ENCODE measurements at places on chromosomes 7 and 10.

GRCh38 chr7:217781-218180 lies 25.4 kb downstream of the FAM20C start:
- no peak for DNase-seq

- no peak for DNase-seq
Observed at GRCh38 chr7:34191771-34192479, 286.6 kb downstream of the BMPER start.

DNA sequence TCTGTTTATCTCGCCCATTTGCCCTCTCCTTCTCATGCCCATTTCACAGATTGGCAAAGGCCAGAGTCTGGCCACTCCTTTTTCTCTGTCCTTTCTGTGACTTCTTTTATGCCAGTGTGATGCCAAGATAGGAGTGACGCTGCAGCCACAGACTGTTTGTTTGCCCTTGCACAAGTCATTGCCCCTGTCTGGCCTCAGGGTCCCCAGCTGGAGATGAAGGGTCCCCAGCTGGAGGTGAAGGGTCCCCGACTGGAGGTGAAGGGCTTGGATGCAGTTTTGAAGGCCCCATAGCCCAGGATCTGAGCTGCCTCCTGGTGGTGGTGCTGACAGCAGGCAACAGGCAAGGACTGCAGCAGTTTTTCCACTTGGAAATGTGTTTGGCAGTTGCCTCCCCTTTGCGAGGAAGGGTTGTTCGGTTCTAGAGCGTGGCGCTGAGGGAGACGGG lies 50.8 kb upstream of the SLC29A3 start:
- DNase-seq, result no peak

- DNase-seq, result no peak
Observed at GRCh38 chr7:94458041-94458440, 51.6 kb upstream of the CASD1 start.

GRCh38 chr7:34070511-34071323 lies 165.4 kb downstream of the BMPER start:
- DNase-seq, result peak; percentile 48

- no peak for DNase-seq
Observed at GRCh38 chr10:129870961-129871621, 93.0 kb downstream of the EBF3 start.

GRCh38 chr7:12210179-12211053 lies 678 bp upstream of the TMEM106B start:
- DNase-seq, result no peak

GRCh38 chr7:112882511-112882910 lies 92.3 kb upstream of the TMEM168 start:
- DNase-seq, result no peak

DNA sequence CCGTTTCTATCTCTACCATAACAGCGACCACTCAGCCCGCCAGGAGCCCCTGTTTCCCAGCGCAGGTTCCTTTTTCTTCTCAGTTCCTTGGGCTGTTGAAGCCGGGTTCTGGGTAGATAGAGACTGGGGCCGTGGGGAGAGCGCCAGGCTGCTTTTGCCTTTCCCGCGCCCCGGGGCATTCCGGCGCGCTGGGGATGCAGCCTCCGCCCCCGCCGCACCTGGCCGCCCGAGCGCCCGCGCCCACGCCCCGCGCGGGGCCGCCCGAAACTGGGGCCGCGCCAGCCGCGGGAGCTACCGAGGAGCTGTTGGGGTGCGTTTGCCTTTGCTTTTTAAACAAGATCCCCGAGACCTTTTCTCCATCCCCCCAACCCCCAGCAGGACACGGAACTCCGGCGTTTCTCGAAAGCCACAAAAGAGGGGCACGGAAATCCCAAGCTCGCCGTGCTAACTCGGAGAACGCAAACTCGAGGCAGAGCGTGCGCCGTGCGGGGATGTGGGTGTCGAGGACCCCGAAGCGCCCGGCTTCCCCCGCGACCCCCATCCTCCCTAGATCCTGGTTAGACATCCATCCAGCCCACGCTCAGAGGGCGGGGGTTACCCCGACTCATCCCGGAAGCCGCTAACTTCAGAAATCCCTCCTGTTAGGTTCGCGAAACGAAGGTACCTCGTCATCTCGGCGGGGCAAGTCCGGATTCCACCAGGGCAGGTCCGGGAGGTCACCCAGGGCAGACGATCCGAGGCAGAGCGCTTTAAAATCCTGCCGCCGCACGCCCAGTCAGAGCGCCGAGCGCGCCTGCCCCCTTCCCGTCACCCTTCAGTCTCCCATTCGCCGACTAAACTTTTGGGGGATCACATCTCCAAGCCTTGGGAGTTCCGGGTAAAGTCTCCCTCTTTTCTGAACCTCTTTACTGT lies 1.0 kb downstream of the GRM8 start:
- no peak for DNase-seq

DNA sequence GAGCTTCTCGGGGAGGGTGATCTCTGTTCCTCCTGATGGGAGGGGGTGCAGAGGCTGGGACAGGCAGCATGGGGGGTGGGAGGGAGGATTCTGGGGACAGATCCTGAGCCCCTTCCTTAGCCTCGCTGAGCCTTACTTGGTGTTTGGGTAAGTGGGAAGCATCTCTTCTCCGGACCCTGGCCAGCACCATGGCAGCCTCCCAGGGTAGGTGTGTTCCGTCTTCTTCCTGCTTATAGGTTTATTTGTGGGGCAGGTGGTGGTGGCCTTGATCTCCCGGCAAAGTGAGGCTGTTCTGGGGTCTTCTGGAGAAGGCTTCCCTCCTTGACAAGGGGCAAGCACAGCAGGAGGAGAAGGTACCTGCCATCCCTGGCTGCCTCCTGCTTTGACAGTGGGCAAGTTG lies 226.9 kb downstream of the GLRX3 start:
- no peak for DNase-seq

GRCh38 chr7:55563596-55564325 lies 8.5 kb downstream of the VOPP1 start:
- DNase-seq, result no peak

DNA sequence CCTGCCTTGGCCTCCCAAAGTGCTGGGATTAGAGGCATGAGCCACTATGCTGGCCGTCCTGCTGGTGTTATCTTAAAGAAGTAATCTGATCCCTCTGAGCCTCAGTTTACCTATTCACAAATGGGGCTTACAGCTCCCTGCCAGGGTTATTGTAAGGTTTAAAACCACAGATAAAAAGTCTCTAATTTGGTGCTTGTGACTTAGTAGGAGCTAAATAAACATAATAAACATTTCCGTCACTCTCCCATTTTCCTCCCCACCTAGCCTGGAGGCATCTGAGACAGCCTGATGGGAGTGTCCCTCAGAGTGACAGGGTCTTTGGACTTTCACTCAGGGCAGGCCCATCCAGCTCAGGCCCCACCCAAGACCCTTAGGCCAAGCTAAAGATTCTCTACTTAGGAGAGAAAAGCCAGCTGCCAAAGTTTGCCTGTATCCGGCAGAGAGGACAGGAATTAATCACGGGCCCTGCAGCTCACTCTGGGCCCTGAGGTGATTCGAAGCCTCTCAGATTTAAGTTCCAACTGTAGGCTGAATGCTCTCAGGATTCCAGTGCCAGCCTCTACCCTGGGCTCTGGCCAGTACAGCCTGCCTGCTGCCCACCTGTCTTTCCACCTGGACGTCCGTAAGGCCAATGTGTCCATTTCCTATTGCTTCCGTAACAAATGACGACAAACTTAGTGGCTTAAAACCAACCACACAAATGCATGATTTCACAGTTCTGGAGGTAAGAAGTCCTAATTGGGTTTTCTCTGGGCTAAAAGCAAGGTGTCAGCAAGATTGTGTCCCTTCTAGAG lies 21.8 kb upstream of the DUSP5 start:
- no peak for DNase-seq

GRCh38 chr10:100969187-100970075 lies at the start of gene SEMA4G:
Gene SEMA4G (plus strand): TSS chr10:100969504. CDS start chr10:100972913, 3,409 bp downstream.
- DNase-seq, result no peak

DNA sequence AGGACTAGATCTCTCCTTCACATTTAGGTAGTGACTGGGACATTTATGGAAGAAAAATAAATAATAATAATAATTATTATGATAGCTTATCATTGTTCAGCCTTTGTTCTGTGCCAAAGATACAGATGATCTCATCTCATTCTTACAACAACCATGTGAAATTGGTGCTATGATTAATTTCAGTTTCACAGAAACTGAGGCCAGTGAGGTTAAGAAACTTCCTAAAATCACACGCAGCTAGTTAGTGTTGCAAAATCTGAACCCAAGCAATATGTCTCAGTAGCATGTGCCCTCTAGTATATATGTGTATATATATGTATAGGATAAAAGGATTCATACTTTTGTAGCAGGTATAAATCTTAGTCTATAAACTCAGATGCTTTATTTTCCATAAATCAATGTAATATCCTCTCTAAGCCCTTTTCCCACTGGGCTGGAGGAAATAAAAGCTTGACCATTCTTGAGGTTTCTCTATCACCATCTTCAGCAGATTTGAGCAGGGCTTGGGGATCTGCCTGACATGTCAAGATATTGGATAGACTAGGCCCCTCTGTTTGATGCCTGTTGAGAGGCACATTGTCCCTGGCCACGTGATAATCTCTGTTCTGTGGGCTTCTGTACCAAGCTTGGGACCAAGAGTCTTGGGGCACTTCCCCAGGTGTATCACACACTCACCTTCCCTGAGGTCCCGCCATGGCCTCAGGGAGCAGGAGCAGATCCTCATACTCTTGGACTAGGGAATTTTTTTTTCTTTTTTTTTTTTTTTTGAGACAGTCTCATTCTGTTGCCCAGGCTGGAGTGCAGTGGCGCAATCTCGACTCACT lies 172.6 kb upstream of the NRP1 start:
- no peak for DNase-seq

DNA sequence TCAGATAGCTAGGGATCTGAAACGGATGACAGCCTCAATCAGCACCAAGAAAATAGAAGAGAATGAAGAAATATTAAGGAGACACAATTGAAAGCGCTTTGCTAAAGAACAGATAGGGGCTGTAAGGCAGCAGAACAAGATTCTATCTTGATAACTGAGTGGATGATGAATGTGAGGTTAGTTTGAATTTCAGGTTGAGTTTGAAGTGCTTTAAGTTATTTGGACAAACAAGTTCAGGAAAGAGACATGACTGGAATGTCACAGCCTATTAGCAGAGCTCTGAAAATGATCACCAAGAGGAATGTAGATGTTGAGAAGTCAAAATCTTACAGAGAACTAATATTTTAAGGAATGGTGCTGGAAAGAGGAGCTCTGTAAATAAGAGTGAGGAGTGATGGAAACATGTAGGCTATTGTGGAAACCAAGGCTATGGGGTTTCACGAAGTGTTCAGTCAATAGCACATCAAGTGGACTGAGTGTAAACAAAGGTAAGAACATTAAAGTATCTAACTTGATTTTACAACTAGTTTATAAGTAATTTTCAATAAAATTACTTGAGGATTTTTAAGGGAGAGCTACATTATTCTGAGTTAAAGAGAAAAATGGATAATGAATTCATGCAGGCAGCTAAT lies 61.6 kb downstream of the MEST start:
- DNase-seq, result no peak

DNA sequence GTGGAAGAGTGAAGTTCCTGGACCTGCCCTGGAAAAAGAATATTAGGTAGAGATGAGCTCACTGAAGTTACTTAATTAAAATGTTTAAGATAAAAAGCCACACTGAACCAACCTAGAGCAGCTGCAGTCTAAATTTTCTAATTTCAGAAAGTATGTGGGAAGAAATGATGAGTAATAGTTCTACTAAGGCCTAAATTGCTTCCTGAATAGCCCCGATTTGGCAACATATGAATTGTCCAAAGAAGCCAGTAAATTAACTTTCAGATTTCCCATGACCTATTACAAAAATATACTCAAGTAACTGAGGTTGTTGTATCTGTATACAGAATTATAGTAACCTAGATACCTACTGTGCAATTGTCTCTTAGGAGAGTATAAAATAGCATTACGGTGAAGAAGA lies 312.6 kb downstream of the IPMK start:
- DNase-seq, result peak; percentile 47

- DNase-seq, result no peak
Observed at GRCh38 chr10:93090619-93091018, 16.9 kb downstream of the CYP26A1 start.

- DNase-seq, result no peak
Observed at GRCh38 chr7:138876326-138876725, 78.3 kb upstream of the ATP6V0A4 start.

Measured in GM04503 (cell line).